ENCODE measurements at places on chromosomes 1 and 21.

DNA sequence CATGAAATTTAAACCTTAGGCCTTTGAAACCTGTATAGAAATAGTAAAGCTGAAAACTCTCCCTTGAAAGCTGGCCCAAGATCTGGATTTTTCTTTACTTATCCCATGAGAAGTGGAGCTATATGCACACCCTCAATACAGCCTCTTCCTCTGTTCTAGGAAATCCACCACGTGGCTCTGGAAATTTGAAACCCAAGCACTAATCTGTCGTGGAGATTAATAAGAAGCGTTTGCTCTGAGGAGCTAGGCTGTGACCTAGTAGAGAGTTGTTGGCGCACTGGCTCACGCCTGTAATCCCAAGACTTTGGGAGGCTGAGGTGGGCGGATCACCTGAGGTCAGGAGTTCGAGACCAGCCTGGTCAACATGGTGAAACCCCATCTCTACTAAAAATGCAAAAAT, 291.3 kb upstream of the PLXNA2 start:
- DNase-seq = no peak

DNA sequence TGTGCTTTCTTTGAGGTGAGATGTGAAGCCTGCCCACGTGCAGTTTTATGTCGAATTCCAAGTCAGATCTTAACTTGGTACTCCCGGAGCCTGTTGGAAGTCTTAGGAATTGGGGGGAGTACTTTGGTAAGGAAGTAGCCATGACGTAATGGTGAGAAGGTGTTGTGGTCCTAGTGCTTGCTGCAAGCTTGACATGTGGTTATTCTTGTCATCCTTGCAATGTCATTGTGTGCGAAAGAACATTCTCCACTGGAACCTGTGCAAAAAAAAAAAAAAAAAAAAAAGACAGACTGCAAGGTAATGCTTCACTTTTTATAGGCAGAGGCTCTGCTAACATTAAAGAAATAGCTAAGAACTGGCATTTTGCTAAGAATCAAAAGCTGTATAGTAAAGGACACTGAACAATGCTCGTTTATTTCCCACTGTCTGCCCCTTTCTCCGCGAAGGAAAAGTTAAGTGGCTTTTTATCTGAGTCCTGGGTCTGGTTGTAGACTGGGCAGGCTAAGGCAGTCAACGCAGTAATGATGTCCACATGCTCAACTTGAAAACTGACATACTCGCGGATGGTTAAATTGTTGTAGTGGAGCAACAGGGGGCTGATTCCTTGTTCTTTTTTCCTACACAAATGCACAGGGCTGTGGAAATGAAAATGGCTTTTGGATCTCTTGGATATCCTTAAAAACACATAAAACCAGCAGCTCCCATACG, 2.1 kb downstream of the KAZN start:
- DNase-seq = no peak

GRCh38 chr1:244439391-244440032, 12.2 kb downstream of the ADSS2 start:
- no peak for DNase-seq

DNA sequence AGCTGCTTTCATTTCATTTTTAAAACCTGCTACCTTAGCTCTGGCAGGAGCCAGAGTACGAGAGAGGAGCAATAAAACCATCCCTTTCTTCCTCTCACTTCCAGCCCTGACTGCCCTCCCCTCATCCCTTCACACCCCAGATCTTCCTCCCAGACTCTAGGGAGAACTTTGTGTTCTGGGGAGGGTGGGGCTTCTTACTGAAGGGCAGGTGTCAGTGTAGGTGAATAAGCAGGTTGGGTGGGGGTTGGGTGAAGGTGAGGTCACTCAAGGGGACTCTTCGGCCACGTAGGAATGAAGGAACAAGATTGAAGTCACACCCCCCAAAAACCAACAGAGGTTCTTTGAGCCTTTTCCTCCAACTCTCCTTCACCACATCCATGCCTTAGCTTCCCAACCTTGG, 88.9 kb downstream of the CD58 start:
- DNase-seq = no peak

- no peak for DNase-seq
These were observed 15.2 kb downstream of the LRRC38 start for GRCh38 chr1:13498553-13498952.

All from natural killer cell (primary cell).